SW480 (cell line): ENCODE measurements at places on chromosomes 4 and X.

DNA sequence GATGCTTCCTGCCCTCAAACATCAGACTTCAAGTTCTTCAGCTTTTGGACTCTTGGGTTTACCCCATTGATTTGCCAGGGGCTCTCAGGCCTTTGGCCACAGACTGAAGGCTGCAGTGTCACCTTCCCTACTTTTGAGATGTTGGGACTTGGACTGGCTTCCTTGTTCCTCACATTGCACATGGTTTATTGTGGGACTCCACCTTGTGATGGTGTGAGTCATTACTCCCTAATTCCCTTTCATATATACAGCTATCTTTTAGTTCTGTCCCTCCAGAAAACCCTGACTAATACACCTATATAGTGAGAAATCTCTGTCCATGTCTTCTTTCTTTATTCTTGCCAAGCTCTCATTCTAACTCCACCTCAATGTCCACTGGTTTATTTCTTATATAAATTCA is 736.9 kb upstream of the HS3ST1 start:
- no peak for DNase-seq

DNA sequence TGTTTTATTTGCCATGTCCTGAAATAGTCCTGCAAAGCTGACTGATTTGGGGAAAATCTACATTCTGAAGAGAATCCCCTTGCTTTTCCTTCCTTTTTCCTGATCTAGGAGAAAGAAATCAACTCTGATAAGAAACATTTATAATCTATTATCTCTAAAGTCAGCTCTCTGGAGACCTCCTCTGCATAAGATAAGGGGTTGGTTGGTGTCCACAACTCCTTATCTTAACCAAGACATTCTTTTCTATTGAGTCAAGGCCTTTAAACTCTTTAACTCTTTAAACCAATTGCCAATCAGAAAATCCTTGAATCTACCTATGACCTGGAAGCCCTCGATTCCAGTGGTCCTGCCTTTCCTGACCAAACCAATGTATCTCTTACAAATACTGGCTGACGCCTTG is 373.6 kb upstream of the RASGEF1B start:
- DNase-seq = no peak

DNA sequence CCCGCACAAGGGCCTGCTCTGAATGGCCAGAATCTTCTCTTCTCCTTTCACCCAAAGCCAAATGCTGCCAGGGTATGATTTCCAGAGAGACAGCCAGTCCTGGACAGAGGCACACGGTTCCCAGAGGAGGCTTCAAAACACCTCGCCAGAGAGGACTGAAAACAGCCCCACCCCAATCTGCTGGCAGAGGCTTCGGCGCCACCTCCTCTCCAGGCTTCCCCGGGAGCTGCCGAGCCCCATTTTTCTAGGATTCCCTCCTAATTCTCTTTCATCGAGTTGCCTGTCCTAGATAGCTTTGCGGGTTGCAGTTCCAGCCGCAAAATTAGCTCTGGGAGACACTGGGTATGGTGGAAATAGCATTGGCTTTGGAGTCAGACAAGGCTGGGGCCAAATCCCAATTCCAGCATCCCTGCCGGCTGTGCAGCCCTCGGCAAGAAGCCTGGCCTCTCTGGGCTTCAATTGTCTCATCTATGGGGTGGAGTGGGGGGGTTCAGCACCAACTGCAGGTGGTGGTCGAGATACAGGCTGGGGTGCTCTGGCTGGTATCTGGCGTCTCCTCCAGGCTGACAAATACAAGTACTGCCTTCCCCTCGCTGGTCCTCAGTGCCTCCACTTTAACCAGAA is 22.6 kb downstream of the PPP2R2C start:
- no peak for DNase-seq

- no peak for DNase-seq
These were observed 18.3 kb downstream of the KDR start for GRCh38 chr4:55107054-55107453.

DNA sequence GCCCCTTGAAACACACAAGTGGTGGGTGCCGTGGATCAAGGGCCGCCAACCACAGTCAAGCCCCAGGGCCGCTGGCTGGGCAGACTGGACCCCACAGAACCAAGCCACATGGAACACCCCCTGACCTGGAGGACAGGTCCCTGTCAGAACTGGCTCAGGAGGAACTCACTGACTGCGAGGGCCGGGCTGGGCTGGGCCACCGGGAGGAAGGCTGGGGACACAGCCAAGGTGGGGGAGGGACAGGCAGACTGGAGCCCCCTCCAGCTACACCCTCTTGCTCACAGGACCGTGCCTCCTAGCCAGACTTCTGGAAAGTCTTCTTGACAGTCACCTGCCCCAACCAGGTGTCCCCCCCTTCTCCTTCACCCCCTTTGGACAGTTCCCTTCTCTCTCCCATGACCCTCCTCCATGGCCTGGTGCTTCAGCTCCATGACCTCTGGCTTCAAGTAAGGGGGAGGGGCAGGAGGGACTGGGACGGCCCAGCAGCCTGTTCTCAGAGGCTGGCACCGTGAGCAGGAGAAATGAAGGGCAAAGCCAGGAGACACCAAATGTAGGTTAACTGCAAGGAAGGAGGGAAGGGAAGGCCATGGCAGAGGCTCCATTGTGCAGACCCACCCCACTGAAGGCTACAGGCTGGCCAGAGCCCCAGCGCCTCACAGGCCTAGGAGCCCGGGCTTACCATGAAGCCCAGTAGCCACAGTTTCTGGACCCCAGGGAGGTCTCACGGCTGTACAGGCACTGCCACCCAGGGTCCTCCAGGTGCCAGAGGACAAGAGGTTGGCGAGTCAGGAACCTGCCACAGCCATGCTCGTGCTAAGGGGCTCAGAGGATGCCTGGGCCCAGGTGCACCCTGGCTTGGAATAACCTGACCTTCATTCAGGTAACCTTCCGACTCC is 22.6 kb upstream of the DUSP9 start:
- DNase-seq = no peak

DNA sequence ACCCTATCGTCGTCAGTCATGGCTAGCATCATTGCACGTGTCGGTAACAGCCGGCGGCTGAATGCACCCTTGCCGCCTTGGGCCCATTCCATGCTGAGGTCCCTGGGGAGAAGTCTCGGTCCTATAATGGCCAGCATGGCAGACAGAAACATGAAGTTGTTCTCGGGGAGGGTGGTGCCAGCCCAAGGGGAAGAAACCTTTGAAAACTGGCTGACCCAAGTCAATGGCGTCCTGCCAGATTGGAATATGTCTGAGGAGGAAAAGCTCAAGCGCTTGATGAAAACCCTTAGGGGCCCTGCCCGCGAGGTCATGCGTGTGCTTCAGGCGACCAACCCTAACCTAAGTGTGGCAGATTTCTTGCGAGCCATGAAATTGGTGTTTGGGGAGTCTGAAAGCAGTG is 1.6 kb downstream of the ZCCHC12 start:
- no peak for DNase-seq

GRCh38 chr4:78878031-78878430 is 61.2 kb downstream of the PAQR3 start:
- DNase-seq = no peak

DNA sequence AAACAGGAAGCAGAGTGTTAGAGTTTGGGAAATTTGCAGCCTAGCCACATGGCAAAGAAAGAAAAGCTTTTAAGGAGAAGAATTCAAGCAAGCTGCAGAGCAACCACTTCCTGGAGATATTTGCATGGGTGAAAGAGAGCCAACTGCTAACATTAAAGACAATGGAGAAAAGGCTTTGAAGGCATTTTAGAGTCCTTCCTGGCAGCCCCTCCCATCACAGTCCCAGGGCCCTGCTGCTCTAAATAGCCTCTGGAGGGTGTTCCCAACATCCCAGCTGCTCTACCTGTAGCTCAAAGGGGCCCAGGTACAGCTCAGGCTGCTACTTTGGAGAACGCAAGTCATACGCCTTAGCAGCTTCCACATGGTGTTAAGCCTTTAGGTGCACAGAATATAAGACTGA is 235.9 kb upstream of the FMR1 start:
- no peak for DNase-seq

DNA sequence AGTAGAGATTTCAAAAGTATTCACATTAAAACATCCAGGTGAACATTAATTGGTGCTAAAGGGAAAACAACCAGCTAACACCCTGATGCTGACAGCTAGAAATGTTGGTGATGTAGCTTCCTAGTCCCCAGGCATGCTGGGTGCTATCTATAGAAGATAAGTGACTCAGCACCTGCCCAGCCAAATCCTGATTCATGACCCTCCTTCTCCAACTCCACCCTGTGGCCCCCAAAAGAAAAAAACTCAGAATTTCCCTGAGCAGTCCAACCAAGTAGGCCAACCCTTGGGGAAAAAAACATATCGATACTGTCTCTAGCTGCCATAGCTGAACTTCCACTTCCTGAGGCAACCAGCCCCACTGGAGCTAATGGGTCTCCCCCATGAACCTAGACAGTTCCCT is 197.6 kb upstream of the KLF3 start:
- no peak for DNase-seq

GRCh38 chr4:52588771-52589591 is 70.1 kb downstream of the USP46 start:
- DNase-seq = no peak

DNA sequence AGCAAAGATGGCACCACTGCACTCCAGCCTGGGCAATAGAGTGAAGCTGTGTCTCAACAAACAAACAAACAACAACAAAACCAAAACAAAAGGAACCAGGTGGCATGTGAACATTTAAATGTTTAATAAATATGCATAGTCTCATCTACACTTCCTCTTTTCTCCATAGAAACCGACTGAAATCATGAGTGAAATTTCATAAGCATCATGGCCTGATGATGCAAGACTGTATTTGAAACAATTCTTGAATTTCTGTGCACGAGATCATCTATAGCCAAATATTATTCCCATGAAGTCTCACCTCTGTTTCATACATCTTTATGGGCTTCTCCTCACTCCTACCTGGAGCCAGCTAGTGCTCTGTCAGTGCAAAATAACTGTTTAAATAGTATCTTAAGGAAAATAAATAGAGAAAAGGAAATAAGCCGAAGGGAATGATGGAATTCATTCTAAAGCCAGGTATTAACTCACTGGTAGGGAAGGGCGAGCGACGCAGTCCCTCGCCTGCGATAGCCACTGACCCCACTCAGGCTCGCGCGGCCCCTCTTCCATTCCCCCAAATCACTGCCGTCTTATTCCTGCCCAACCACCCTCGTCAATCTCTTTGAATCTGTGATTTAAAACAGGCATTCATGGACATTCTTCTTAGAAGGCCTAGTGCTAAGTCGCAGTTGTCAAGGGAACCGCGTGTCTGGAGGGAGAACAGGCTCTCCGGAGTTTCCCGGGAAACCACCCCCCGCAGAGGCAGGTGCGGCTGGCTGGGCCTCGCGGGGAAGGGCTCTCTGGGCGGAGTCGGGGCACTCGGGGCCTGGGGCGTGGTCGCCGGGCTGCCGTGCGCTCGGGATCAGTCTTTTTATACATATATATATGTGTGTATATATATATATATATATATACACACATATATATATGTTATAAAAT is 52.4 kb upstream of the TRIM2 start:
- peak; percentile 50 for DNase-seq

DNA sequence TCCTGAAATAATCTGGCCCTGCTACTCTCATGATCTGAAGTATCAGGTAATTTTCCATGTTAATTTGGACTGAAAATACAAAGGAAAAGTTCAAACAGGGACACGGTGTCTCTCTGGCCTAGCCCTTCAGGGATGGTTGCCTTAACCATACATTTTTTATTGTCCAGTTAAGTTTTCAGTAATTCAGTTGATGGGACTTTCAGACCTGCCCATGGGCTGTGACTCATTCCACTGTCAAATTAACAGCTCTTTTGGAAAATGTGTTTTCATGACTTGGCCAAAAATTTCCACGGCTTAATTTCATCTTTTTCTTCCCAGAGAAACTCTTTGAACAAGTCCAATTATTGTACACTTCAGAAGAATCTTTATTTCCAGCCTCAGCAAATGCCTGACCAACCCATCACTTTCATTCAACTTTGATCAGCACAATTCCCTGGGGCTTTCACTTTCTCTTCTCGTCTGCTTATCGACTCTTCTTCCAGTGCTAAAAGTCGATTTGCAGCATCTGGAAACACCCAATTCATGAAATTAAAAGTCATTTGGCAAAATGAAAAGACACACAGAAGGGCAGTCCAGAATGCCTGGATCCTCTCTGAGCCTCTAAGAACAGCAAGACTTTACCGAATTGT is 293.9 kb downstream of the RAB28 start:
- no peak for DNase-seq

- no peak for DNase-seq
These were observed 267.3 kb downstream of the DCTD start for GRCh38 chr4:182649698-182650477.

GRCh38 chr4:146486565-146486964 is 35.2 kb downstream of the SLC10A7 start:
- DNase-seq = no peak

- DNase-seq = no peak
These were observed 25.2 kb upstream of the NDP start for GRCh38 chrX:43998374-43998773.

GRCh38 chr4:181548873-181549575 is 694.2 kb upstream of the TENM3 start:
- peak; percentile 89 for DNase-seq

- no peak for DNase-seq
These were observed 20.6 kb upstream of the HPGDS start for GRCh38 chr4:94363136-94363655.
